ENCODE measurements at places on chromosomes 4 and X.

GRCh38 chrX:143873343-143873742 lies 10.5 kb upstream of the UBE2NL start:
- no peak for DNase-seq

DNA sequence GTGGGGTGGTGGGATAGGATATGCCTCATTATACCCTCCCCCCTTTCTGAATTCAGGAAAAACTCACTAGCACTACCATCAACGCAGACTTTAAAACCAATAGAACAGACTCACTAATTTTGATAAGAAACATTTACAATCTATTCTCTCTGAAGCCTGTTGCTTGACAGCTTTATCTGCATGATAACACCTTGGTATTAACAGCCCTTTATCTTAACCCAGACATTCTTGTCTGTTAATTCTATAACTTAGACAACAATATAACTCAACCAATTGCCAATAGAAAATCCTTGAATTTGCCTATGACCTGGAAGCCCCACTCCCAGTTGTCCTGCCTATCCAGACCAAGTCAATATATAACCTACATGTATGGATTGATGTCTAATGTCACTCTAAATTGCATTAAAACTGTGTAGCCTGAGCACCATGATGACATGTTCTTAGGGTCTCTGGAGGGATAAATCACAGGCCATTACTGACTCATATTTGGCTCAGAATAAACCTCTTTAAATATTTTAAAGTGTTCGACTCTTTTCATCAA lies 1.5 kb upstream of the UGT2A3 start:
- no peak for DNase-seq

DNA sequence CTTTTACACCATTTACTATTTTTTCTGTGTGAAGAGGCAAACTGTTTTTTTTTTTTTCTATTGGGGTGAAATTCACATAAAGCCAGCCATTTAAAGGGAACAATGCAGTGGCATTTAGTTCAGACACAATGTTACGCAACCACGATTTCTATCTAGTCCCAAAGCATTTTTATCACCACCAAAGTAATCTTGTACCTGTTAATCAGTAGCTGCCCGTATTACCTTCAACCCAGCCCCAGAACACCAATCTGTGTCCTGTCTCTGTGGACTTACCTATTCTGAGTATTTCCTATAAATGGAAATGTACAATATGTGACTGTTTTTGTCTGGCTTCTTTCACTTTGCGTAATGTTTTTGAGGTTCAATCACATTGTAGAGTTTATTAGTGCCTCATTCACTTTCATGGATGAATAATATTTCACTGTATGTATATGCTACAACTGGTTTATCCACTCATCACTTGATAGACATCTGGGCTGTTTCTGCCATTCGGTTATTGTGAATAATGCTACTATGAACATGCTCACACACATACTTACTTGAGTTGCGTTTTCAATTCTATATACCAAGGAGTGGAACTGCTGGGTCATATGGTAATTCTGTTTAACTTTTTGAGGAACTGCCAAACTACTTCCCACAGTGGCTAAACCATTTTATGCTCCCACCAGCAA lies 116.2 kb downstream of the CDS1 start:
- DNase-seq, result no peak

GRCh38 chrX:63746715-63747114 lies 38.3 kb downstream of the ARHGEF9 start:
- DNase-seq, result no peak

All from NCI-H1092 treated with DMSO at 0.1 percent for 48 hours (cell line).